Activated T-helper 2 cell treated with anti-CD3 and anti-CD28 coated beads, Interferon-gamma antibody, Interleukin-2, Interleukin-4, amounts not matched to agents 10 μg/mL and 5 μg/mL and 100 μg/mL, durations not matched to agents 14 hours and 24 hours and 36 hours (primary cell): ENCODE measurements at places on chromosomes 7 and 10. TPM values are rescaled to one million over a fixed set of nuclear protein-coding genes. Genes with fewer than 3 reads are reported as not detected.

The ATE1 gene
- 33.6 and 34.9 TPM in 2 replicates for total RNA-seq

DNA sequence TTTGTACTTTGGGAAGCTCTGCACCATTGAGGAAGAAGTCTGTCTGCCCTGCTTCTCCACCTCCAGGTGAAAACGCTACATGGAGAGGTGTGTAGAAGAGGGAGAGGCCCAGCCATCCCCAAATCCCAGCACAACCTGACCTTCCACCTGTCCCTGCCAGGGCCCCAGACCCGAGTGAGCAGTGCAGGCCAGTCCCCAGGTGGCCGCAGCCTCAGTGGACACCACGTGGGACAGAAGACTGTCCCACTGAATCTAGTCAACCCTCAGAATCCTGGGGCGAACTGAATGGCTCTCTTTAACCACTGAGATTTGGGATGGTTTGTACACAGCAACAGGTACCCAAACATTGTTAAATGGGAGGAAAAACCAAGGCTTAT is 29.9 kb upstream of the GALNTL5 start:
- DNase-seq = no peak

DNA sequence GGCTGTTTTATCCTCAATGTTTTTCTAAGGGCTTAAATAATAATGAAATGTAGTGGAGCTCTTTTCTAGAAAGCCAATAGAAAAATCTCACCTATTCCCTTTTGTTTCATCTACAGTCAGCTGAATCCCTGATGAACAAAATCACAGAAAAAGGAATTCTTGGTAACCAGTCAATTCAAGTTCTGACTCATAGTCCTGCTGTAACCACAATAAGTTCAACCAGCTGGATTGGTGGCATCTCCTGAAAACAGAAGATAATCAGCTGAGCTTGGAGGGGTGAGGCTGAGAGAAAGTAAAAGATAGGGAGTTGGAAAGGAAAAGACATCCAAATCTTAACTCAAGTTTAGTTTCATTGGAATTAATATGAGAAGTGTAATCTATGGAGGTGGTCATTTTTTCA is 772.1 kb downstream of the CCSER2 start:
- no peak for DNase-seq

- no peak for DNase-seq
These were observed 863 bp downstream of the ST8SIA6 start for GRCh38 chr10:17453373-17454091.

DNA sequence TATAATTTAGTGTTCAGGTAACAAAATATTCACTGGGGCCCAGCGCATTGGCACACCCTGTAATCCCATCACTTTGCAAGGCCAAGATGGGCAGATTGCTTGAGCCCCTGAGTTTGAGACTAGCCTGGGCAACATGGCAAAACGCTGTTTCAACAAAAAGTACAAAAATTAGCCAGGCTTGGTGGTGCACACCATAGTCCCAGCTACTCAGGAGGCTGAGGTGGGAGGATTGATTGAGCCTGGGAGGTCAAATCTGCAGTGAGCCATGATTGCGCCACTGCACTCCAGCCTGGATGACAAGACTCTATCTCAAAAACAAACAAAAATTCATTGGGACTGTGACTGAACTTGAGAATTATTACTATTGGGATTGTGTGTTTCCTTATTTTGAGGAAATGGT is 40.4 kb upstream of the TRUB1 start:
- no peak for DNase-seq

GRCh38 chr7:148799893-148800555 is 84.1 kb downstream of the EZH2 start:
- no peak for DNase-seq

The TMEM140 gene
- 3.0 and 4.8 TPM in 2 replicates for total RNA-seq

DNA sequence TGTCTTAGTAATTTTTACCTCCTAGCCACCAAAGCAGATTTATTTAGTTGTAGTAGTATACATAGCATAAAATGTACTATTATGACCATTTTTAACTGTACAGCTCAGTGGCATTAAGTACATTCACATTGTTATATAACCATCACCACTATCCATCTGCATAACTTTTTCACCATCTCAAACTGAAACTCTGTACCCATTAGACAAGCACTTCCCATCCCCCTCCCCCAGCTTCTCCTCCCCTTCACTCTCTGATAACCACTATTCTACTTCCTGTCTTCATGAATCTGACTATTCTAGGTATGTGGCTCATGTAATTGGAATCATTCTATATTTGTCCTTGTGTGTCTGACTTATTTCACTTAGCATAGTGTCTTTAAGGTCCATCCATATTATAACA is 71.9 kb downstream of the MRPL32 start:
- no peak for DNase-seq

The NME8 gene
- not detected in 2 replicates for total RNA-seq

DNA sequence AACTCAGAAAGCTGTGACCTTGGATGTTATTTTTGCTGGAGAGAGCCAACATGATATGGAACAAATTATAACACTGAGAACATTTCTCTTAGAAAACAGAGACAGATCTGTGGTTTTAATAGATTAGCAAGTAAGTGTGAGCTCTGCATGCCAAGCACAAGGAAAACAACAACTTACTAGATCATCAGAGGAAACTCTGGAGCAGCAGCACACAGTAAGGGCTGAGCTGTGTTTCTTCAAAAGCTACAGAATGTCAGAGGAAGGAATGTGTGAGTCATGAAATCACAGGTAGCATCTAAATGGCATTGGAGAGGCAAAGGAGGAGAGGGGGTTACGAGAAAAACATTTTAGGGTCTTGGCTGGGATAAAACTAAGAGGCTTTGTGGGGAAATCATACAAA is 283.4 kb upstream of the FZD8 start:
- no peak for DNase-seq

GRCh38 chr10:86721232-86721631 is 35.2 kb upstream of the BMPR1A start:
- DNase-seq = no peak

The NUTM2A gene
- total RNA-seq = 0.07 and 0.30 TPM in 2 replicates

The INPP5A gene
- 13.0 and 13.8 TPM in 2 replicates for total RNA-seq

The RSPH10B gene
- 0.30 and 0.59 TPM in 2 replicates for total RNA-seq

GRCh38 chr7:146700015-146700560 is 583.5 kb downstream of the CNTNAP2 start:
- DNase-seq = no peak

DNA sequence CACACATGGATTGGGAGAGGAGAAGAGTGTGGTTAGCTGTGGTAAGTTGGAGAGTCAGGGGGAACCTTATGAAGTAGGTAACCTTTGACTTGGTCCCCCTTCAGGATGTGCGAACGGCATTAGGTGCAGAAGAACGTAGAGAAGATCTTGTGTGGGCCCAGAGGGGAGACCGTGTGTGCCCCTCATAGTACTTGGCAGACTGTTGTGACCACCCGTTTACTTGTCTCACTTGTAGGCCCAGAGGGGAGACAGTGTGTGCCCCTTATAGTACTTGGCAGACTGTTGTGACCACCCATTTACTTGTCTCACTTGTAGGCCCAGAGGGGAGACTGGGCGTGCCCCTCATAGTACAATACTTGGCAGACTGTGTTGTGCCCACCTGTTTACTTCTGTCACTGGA is 2.6 kb downstream of the GTPBP4 start:
- DNase-seq = no peak

- DNase-seq = no peak
These were observed 135.2 kb downstream of the INHBA start for GRCh38 chr7:41567731-41568114.

GRCh38 chr7:132333301-132333700 is 243.0 kb downstream of the PLXNA4 start:
- DNase-seq = no peak

DNA sequence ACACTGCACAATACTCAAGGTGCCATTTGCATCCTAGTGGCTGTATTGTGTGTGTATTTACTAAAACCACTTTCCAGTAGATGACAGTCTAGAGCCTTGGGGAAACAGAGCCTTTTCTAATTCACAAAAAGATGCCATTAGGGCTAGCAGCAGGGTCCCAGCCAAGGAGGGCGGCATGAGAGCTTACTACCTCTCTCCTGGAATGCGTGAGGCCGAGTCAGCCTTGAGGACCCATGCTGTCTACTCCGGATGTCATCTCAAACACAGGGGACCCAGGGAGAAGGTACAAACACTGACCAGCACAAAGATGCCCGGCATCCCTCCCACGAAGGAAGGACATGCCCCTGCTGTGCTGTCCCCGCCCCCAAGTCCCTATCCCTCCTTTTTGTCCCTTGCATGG is 65.5 kb downstream of the CYCS start:
- no peak for DNase-seq

- no peak for DNase-seq
These were observed 303.2 kb upstream of the KAT6B start for GRCh38 chr10:74523199-74523598.

- no peak for DNase-seq
These were observed 13.9 kb downstream of the CROT start for GRCh38 chr7:87359366-87359765.

DNA sequence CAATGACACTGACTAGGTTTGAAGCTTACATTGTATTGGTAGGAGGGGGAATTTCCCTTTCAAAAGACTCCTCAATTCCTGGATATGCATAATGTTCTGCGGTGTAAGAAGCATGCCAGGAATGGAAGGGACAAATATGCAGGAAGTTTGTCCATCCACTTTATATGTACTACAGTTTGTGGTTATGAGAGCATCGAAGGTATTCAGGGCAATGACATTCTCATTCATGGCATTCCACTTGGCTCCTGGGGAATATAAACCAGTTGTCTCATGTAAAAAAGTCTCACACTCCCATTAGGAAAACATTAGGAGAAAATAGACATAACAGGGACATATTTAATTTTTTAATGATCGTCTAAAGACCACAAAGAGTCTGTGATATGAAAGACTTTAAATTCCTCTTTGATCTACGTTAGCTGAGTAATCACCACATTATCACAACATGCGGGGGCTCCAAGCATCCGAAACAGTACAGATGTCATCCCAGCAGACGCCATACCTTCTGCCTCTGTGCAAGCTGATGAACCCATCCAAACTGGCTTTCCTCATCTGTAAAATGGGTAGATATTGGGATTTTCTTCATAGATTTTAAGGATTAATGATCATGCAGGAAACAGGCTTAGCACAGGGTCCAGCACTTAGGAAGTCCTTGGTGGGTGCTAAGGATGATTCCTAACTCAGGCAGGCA is 675.3 kb downstream of the INHBA start:
- DNase-seq = no peak

DNA sequence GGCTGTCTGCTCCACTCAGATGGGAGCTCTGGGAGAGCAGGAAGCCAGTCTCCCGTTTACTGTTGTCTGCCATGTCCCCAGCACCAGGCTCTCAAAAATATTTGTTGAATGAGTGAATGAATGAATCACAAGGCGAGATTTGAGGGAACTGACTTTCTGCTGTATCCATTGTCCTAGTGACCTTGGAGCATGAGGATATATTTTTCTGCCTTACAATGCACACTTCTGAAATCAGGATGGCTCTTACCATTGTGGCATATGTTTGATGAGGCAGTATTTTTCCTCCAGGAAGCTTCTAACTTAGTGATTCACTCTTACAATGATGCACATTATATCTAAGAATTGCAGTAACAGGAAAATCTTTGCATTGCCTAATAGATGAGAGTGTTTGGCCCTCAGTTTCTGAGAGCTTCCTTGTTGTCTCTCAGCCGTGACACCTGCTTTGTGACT is 136.4 kb downstream of the RPS24 start:
- DNase-seq = no peak

The PNLIP gene
- total RNA-seq = not detected in 2 replicates

DNA sequence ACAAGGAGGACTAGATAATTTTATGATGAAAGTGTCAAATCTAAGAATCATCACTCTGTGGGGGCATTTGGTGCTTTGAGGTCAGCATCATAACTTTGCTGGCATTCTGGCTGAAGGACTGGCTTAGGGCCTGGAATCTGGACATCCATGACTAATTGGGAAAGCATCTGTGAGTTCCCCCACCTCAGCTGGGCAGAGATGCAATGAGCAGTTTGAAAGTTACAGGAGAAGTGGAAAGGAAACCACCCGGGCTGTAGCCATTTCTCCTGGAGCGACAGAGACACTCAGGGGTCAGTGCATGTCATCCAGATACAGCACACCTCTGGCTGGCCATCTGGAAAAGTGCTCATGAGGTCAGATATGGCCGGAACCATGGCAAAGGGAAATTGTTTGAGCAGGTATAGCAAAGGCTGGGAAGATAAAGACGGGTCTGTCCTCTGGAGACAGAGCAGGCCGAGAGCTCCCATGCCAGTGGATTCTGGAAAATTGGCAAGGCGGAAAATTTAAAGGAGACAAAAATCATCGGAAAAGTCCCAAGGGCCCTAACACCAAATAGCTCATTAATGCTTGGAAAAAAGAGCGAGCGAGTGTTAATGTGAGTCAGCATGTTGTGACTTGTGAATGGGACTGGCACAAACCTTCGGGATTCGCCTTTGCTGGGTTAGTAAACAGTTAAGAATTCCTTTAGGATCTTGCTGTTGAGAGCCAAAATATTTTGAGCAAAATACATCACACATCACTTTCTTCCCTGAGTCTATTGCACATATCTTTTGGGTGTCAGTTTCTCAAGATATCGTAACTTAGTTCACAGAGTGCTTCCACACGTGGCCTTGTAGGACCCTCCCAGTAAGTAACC is 188.4 kb upstream of the AGK start:
- DNase-seq = no peak

- no peak for DNase-seq
These were observed 14.7 kb upstream of the SAMD8 start for GRCh38 chr10:75096749-75097148.

The KIAA1217 gene
- 0.41 and 0.62 TPM in 2 replicates for total RNA-seq

The EGR2 gene
- total RNA-seq = 126 and 137 TPM in 2 replicates

DNA sequence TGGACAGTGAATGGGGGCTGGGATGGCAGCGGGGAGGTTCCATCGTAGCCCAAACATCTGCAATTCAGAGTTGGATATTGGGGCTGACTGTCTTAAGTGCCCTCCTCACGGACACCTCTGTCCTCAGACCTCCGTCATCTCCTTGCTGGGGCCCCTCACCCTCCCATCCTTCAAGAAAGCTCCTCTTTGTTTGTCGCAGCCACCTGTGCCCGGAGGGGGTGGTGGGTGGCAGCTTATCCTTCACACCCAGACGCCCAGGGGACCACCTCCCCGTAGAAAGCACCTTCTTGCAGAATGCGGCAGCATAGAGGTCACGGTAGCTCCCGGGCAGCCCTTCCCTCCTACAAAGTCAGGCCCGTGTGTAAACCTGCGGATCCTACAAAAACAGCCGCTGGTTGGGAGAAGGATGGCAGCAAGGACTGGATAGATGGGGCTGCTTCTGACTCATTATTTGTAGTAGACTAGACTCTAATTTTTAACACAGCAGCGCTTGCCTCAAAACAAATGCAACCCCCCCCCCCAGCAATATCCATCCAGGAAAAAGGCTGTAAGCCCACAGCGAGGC is 1.3 kb upstream of the PTPRN2 start:
- DNase-seq = no peak

- no peak for DNase-seq
These were observed 147.8 kb downstream of the ADAM12 start for GRCh38 chr10:126240483-126240882.

DNA sequence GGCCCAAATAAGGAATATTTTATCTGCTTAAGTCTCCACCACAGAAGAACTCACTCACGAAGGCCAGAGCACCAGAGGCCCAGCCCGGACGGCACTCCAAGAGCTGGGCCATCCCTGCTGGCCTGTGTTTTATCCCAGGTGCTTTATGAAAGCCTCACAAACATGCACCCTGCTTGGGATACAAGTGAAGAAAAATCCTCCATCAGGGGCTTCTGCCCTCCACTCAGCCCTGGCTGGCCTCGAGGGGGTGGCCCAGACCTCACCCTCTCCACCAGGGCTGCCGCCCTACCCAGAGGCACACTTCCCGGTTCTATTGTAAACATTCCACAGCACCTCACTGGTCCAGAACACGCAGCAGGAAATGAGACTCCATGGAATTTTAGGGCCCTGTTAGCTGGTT is 19.8 kb upstream of the DNAAF5 start:
- DNase-seq = no peak
